ENCODE measurements at places on chromosomes 2 and 18.
A peak's percentile ranks its signal among the peaks of the same experiment; 100 is the strongest.

DNA sequence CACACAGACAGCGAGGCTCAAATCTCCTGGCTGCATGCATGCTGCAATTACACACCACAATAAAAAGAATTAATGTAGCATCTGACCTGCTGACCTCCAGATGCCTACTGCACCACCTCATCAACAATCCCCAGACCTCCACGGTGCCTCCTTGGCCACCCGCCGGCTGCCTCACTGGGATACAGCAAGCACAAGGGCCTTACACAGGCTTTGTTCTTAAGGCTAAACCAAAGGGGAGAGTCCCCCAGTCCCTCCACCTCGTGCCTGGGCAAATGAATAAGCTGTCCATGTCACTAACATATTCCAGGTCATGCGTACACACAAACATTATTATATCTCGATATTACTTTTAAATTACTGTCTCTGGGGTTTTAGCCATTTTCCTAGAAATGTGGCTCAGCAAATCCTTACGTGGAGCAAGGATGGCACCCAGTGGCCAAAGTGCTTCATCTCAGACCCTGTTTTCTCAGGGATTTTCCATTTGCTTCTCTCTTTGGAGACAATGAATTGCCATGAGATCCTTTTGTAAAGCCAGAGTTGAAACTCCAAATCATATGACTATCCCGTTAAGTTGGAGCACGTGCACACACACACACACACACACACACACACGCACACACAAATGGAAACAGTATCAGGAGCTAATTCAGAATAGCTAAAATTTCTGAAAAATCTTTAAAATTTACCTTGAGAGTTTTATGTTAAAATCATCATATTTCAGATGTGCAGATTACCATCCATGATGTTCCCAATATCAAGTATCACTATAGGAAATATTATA lies 313.8 kb downstream of the PDE11A start:
- peak; percentile 82 for DNase-seq

GRCh38 chr18:45316127-45316526 lies 299.1 kb upstream of the SLC14A2 start:
- DNase-seq: peak; percentile 85

DNA sequence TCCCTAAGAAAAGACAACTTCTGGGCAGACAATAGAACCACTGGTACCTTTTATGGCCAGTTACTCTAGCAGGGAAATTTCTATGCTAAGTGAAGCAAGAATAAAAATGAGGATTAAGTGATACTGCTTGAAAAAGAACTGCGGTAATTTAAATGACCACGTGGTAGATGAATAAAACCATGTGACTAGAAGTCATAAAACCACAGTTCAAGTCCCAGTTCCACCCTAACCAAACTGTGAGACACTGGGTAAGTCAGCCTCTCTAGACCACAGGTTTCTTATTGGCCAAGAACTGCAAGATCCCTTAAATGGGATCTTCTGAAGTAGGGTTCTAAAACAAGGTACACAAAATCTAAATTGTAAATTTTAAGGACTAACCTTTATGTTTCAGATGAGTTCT lies 12.7 kb downstream of the TMEM237 start:
- DNase-seq: no peak

- DNase-seq: no peak
These were observed 10.5 kb downstream of the CYTIP start for GRCh38 chr2:157433394-157433793.

- DNase-seq: no peak
These were observed 161.1 kb downstream of the CCBE1 start for GRCh38 chr18:59536166-59536565.
